ENCODE measurements at places on chromosomes 12 and 14. TPM values are rescaled to one million over a fixed set of nuclear protein-coding genes. Genes with fewer than 3 reads are reported as not detected.

GRCh38 chr12:120025640-120026039 lies 36.6 kb downstream of the BICDL1 start:
- DNase-seq, result no peak

TMEM119 gene
- total RNA-seq, result 2.4 TPM

- no peak for DNase-seq
Observed at GRCh38 chr14:28751467-28752058, 15.0 kb upstream of the FOXG1 start.

DNA sequence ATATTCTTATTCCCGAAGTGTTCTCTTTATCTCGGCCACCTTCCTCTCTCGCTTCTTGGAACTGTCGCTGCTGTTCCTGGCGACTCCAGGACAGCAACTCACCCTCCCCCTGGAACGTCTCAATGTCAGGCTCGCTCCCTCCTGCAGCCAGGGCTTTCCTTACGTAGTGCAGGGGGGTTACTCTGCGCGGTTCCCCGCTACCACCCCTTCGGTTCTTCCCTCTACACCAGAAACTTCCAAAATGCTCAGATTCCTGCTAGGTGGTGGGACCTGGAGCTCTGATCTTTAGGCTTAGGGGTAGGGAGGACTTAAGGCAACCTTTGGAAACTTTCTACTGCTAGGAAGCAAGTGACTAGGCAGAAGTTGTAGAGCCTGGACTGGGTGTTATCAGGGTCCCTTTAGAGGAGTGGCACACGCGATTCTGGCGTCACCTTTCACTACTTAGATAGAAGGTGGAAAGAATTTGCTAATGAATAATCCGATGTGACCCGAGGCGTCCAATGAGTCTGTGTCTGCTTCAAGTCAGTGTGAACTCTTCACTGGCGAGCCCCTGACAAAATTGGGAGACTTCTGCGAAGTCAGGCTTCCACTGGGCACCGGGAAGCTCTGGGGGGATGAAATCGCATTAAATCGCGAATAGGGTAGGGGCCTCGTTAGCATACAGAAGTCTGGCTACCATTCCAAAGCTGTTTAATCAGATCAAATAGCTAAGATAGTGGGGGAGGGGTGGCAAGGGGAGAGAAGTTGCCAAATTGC lies 900 bp upstream of the DPF3 start:
- peak; percentile 65 for DNase-seq

MANSC4 gene
- total RNA-seq, result not detected

GRCh38 chr12:105099356-105099755 lies 8.2 kb upstream of the WASHC4 start:
- no peak for DNase-seq

DNA sequence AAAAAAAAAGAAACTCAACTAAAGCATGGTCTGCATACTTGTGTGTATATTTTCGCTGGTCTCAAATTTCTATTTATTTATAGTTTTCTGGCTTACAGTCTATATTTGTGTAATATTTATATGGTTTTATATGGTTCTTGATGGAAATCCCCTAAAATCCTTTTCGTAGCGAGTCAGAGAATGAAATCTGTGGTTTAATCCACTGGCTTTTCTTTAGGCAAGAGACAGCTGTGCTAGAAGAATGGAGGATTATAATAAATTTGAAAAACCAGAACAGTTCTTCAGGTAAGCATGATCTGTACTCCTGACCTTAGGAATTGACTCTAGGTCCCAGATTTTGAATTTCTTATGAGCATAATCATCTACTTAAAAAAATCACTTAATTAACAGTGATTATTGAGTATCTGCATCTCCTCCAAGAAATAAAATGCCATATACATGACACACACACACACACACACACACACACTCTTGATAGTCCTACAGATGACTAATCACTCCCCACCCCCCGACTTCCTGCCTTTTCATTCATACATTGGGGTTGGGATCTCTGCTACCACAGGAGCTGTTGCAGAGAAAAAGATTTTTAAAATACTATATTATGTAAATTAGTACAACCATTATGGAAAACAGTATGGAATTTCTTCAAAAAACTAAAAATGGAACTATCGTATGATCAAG lies 113.4 kb downstream of the CRADD start:
- DNase-seq, result no peak

GRCh38 chr12:89038831-89039512 lies 313.3 kb downstream of the DUSP6 start:
- DNase-seq, result no peak

- DNase-seq, result no peak
Observed at GRCh38 chr14:104974146-104974541, 4.0 kb downstream of the AHNAK2 start.

CLMN gene
- total RNA-seq, result 8.6 TPM

CAPZA3 gene
- not detected for total RNA-seq

- no peak for DNase-seq
Observed at GRCh38 chr12:92000597-92000996, 145.0 kb downstream of the BTG1 start.

- no peak for DNase-seq
Observed at GRCh38 chr12:120720234-120720986, 5.2 kb upstream of the ACADS start.

PPP1R1A gene
- 57.8 TPM for total RNA-seq

GRCh38 chr12:80313209-80313608 lies 130.8 kb upstream of the PTPRQ start:
- DNase-seq, result no peak

- DNase-seq, result no peak
Observed at GRCh38 chr14:55904086-55904485, 214.1 kb upstream of the PELI2 start.

- DNase-seq, result no peak
Observed at GRCh38 chr12:49358483-49359141, 8.7 kb upstream of the SPATS2 start.

CPNE6 gene
- total RNA-seq, result 0.52 TPM

- DNase-seq, result no peak
Observed at GRCh38 chr12:98741196-98741555, 96.1 kb downstream of the APAF1 start.

DNA sequence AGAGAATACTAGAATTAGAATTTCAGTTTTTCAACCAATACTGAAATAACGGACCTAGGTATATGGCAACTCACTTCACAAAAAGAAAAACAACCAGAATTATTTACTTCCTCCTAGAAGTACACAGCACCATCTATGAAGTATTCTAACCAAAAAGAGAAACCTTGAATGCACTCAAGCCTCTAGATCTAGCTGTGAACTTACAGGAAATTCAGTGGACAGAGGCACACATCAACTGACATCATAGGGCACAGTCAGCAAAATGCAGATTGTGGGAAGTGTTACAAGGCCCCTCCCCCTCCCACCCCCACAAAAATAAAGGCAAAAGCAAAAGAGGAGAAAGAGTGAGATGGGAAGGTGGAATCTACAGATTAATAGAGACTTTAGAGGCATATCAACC lies 102.4 kb downstream of the TMTC1 start:
- DNase-seq, result no peak

PROX2 gene
- total RNA-seq, result not detected

EGLN3 gene
- 129 TPM for total RNA-seq

GRCh38 chr14:80456209-80456608 lies 244.9 kb upstream of the DIO2 start:
- DNase-seq, result no peak

GRCh38 chr14:70563869-70564268 lies 29.1 kb upstream of the ADAM20 start:
- peak; percentile 72 for DNase-seq

DNA sequence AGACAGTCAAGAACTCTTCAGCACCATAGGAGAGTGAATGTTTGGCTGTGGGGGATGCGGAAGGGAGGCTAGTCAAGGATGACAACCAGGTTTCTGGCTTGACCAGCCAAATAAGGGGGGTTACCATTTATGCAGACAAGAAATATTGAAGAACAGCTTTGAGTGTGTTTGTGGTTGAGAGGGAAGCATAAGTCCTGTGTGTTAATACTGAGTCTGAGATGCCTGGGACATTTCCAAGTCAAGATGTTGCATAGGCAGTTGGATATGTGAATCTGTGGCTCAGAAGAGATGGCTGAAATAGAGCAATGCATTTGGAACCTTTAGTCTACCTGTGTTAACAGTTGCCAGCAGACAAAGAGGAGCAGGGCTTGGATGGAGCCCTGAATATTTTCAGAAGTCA lies 66.1 kb downstream of the ANO6 start:
- DNase-seq, result no peak

GRCh38 chr12:47686645-47687240 lies 19.1 kb downstream of the RPAP3 start:
- no peak for DNase-seq

- DNase-seq, result no peak
Observed at GRCh38 chr12:89468017-89468416, 56.6 kb downstream of the GALNT4 start.

DNA sequence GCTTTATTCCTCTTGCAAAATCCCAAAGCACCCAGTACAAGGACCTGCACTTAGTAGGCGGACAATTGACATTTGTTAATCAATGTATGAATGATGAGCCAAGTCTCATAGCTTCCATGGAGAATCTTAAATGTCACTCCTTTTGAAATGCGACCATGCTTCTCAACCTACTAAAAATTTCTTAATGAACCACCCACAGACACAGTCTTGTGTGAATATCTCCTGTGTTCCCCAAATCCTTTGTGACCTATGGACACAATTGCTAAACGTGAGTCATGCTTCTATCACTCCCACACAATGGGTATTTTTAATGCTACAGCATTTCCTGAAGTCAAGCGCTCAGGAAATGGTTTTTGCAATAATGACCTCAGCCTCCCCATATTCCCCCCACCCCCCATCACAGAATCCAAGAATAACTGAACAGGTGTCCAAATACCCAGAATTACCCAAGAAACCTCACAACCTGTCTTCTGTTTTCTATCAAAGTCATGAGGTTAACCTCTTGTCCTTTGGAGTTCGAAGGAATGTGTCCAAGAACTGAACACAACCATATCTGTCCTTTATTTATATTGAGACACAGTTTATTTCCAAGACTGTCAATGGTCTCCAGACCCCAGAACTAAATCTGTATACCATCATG lies 163.6 kb upstream of the PLEKHG7 start:
- no peak for DNase-seq

DNA sequence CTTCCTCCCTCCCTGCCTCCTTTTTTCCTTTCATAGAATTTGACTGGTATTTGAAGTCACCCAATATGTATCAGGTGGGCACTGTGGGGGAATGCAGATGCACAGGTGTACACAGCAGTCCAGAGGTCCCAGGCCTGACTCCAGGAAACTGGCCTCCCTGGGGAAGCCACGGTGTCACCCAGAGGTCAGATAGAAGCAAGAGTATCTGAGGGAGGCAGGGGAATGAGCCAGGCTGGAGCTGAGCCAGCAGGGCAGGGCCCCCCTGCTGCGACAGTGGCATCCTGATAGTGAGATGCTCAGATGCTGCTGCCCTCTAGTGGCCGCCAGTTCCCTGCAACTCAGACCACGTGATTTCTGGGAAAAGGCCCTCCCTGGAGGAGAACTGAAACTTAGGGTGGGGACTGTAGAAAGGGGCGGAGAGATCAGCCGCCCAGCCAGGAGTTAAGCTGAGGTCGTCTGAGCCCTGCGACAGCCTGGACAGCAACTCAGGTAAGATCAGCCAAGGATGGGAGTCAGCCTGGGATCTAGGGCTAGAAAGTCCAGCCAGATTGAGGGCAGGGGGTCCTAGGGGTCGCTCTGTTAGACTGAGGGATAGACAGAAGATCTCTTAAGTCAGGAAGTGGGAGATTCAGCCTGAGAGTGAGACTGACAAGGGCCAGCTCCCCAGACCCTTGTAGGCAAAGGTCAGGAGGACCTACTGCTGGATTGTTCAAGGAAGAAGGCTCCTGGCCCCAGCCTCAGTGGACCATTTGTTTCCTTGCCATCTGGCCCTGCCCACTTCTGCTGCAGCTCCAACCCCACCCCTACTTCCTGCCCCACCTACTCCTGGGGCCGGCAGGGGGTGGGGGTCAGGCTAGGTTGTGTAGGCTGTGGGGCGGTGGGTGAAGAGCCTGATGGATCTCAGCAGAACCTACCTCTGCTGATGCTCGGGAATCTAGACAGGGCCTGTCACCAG lies at the start of gene IRF9:
Gene IRF9 (plus strand): TSS at position 416 of the 955 bp plus-strand sequence. CDS start 880 bp downstream, outside the sequence.
- DNase-seq, result peak; percentile 96

ASCL1 gene
- total RNA-seq, result not detected

ANO2 gene
- 19.4 TPM for total RNA-seq

PSME2 gene
- total RNA-seq, result 60.2 TPM

- no peak for DNase-seq
Observed at GRCh38 chr12:93048656-93049055, 119.6 kb upstream of the EEA1 start.

PELI2 gene
- 4.1 TPM for total RNA-seq

GALNT16 gene
- 42.5 TPM for total RNA-seq

GRCh38 chr14:63777024-63777423 lies 49.2 kb upstream of the SGPP1 start:
- no peak for DNase-seq

KRT6C gene
- not detected for total RNA-seq

PLD4 gene
- 0.40 TPM for total RNA-seq

DNA sequence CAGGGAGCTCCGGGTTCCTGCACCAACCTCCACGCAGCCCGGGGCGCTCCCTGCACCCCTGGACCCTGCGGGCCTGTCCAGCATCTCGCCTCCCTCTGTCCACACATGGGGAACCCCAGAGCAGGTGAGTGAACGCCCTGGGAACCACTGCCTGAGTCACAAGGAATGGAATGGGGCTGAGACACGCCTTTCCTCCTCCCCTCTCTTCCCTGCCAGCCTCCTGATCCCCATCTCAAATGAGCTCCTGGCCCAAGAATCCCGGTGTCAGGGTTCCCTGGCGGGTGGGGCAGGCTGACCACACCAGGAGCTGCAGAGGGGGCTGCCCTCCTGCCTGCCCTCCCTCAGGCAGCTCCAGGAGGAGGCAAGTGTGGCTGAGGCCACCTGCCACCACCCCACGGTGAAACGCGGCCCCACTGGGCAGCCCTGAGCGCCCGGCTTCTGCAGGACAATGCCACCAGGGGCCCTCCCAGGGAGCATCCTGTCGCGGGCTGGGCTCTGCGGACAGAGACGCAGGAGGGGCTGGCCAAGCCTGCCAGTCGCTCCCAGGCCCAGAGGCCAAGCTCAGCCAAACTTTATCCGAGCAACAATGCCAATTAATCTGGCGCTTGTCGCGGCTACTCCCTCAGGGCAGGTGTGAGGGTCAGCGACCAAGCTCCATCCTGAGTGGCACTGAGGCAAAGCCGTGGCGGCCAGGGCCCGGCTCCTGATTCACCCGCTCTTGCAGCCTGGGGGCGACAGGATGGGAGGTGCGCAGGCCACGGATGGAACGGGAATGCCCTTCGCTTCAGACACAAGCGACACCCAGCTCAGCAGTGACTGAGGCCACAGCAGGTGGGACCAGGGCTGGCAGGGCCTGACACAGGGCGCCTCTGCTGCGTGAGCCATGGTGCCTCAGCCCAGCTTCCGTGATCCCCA lies 44.3 kb downstream of the GALNT9 start:
- DNase-seq, result no peak

EML1 gene
- total RNA-seq, result 39.3 TPM

- DNase-seq, result no peak
Observed at GRCh38 chr14:20501346-20501745, 4.0 kb upstream of the RNASE10 start.

SUOX gene
- total RNA-seq, result 38.3 TPM

DNA sequence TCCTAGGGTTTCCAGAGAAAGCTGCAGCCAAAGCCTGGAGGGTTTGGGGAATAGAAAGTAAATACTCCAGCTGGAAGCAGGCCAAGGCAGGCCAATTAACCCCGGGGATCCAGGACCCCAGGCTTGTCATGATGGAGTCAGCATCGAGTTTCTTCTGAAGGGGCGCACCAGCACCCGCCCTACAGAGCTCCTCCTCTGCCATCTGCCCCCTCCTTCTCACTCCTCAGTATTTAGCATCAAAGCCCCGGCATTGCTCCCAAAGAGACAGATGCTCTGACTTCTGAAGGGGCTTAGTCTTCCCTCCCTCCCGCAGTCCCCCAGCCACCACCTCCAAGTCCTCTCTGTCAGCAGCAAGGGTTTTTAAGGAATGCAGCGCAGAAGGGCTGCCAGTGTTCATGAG lies 285.1 kb upstream of the NOS1 start:
- DNase-seq, result no peak

GRCh38 chr12:112317481-112317880 lies 64.8 kb downstream of the HECTD4 start:
- no peak for DNase-seq

Measured in heart left ventricle (tissue), 16 donors.